ENCODE measurements at places on chromosomes 2 and 18.

- no peak for DNase-seq
Measured at GRCh38 chr18:23935804-23936203, 78.8 kb upstream of the TTC39C start.

- no peak for DNase-seq
Measured at GRCh38 chr2:215432759-215433594, 2.9 kb downstream of the FN1 start.

DNA sequence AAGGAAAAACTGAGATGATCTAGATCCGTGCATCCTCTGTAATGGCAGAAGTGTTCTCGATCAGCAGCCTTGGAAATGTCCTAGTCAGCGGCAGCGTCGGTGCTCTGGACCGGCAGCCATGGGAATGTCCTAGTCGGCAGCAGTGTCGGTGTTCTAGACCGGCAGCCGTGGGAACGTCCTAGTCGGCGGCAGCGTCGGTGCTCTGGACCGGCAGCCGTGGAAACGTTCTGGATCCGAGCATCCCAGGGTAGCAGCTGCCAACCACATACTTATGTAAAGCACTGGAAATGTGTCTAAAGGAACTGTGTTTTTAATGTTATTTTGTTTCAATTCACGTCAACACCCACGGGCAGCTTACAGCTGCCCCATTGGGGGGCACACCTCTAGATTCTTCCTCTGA lies 58.7 kb downstream of the GBX2 start:
- DNase-seq = no peak

DNA sequence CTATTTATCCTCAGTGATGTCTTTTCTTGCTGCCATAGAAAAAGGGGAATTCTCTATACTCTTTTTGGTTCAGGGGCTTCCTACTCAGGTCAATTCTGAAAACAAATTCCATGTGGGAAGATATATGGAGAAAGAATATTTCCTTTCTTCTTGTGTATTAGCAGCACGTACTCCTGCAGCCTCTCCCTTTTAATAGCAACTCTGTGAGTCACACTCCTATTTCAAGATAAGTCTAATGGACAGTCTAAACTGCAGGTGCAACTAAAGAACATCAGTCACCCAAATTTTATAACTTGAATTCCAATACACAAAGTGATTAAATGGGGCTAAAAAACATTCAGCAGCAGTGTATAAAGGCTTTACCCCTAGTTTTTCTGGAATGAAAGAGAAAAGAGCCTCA lies 942.2 kb downstream of the CNTNAP5 start:
- no peak for DNase-seq

GRCh38 chr2:174031226-174031625 lies 66.1 kb upstream of the SP3 start:
- DNase-seq = no peak

DNA sequence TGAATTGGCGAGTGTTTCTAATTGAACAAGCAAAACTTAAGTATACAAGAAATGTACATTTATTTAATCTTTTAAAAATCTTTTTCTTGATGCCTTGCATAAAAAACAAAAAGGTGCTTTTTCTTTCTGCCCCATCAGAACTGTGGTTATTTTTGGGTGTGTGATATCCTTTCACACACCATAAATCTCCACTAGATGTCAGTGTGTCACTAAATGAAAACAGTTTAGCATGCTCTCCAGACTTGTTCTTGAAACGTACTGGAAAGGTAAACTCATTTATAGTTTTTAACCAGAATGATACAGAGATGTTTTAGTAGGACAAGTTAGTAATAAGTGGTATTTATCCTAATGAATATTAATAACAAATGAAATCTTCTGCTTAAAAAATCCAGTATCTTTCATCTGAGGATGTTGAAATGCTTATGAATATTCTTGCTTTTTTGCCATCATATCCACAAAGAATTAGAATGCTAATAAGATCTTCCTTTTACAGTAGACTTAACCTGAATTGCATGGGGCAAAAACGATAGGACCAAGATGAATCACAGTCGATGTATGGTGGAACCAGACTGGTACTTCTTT lies 96.8 kb downstream of the UBE2E3 start:
- peak; percentile 42 for DNase-seq

GRCh38 chr18:79727211-79727610 lies 47.6 kb downstream of the CTDP1 start:
- DNase-seq = no peak

- peak; percentile 53 for DNase-seq
Measured at GRCh38 chr2:220277445-220277975, 650.1 kb downstream of the SLC4A3 start.

Measured in skin of body (tissue), 3 donors.